ENCODE measurements at places on chromosomes 2 and 18.

- H3K27me3 ChIP-seq: no peaks in the 10 kb centered on the region
- DNase-seq: no peak
- no peaks in the 10 kb centered on the region for H3K36me3 ChIP-seq
Measured at GRCh38 chr2:28607730-28608499, 112.1 kb downstream of the PLB1 start.

DNA sequence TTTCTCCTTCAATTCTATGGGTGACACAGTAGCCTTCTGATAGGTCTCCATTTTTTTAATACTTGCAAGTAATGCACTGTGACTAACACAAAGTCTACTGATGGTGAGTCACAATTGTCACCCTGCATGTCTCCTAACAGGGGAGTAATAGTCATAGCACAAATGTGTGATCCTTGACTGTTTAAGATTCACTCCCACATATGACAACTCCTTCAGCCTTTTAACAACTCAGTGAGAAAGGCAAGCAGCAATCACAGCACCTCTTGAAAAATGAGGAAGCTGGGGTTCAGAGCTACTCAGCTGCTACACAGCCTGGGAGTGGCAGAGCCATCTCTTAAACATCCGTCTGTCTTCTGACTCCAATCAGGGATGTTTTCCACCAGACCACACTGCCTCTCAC lies 63.8 kb downstream of the EHD3 start:
- H3K27ac ChIP-seq: no peak overlapping the region
- H3K27me3 ChIP-seq: no peaks in the 10 kb centered on the region
- H3K36me3 ChIP-seq: no peaks in the 10 kb centered on the region
- no peak for DNase-seq
- H3K4me1 ChIP-seq: no peaks in the 10 kb centered on the region
- H3K4me3 ChIP-seq: no peak overlapping the region

DNA sequence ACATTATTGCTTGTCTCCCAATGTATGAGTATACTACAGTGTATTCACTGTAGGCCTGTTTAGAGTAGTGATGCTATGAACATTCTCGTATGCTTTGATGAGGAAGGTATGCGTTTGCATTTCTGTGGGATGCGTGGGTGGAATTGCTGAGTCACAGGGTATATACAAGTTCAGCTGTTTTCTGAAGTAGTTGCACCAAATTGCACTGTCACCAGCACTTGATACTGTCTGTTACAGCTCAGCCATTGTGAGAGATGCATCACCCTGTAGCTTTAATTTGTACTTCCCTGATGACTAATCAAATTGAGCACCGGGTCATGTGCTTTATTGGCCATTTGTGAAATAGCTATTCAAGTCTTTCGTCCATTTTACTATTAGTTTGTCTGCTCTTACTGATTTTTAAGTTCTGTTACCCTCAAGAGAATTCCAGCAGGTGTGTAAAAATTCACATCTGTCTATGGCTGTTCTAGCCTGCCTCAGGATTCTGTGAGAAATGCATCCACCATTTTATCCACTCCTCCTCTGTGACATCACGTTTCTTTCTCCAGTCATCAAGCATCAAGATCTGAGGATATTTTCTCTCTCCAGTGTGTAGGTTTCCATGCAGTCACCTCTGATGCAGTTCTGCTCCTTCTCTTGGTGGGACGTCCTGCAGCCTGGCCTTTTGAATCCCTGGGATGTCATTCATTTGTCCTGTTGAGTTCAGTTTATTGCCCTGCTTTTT lies 72.5 kb downstream of the DGKD start:
- no peaks in the 10 kb centered on the region for H3K36me3 ChIP-seq
- no peak overlapping the region for H3K27ac ChIP-seq
- no peaks in the 10 kb centered on the region for H3K4me1 ChIP-seq
- no peak for DNase-seq
- H3K27me3 ChIP-seq: no peaks in the 10 kb centered on the region
- no peak overlapping the region for H3K4me3 ChIP-seq

DNA sequence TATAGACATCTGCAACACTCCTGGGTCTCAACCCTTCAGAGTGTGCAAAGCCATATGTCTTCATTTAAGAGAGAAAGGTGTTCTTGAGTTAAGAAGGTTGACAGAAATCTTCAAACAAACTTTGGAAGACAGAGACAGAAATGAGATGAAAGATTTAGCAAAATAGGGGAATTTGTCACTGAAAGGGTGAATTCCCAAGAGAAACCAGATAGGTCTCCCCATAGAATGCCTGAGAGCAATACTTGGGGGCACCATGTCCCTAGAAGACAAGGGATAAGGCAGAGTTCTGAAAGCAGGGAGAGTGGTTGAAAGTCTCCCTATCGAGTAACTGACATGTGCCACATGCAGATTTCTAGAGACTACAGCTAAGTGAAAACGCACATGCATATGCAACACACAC lies 50.0 kb downstream of the AP1S3 start:
- no peaks in the 10 kb centered on the region for H3K4me1 ChIP-seq
- no peaks in the 10 kb centered on the region for H3K36me3 ChIP-seq
- no peak overlapping the region for H3K27ac ChIP-seq
- no peak overlapping the region for H3K4me3 ChIP-seq

DNA sequence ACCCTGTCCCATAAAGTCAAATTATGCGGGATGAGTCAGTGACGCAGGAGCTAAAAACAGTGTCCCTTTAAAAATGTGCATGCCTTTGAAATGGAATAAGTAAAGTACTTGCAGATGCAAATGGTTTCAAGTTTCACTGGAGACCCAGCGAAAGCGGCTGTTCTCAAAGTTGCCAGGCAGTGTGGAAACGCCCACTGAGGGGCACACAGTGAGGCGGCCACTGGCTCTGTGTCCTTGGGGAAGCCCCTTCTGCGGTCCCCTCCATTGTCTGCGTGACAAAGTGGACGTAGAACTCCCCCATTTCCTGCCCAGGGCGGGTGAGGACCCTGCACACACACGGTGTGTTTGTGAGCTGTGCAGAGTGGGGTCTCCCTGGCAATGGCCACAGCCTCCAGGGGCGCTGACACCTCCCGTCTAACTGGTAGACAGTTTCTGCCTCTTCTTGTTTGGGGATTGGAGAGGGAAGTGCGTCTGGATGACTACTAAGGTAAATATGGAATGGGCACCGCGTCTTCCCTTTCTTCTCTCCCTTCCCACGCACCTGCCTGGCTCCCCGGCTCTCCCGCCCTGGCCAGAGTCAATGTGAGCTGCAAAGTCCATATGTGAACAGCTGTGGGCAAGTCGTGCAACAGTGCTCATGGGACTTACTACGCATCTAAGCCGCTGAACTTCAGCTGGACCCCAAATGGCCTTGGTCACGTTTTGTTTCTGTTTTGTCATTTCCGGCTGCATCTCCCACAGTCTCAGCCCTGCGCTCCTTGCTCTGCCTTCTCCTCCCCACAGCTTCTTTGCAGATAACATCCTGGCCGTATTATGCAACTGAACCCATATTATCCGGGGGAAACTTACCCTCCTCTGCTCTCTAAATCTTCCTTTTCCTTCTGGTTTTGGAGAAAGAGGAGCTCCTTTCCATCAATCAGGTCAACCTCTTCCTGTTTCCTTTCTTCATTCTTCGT lies 33.7 kb upstream of the ZNF516 start:
- peak overlapping the region; percentile 75 for H3K27ac ChIP-seq
- no peaks in the 10 kb centered on the region for H3K27me3 ChIP-seq
- H3K4me1 ChIP-seq: no peaks in the 10 kb centered on the region
- H3K4me3 ChIP-seq: no peak overlapping the region
- peak; percentile 33 for DNase-seq

DNA sequence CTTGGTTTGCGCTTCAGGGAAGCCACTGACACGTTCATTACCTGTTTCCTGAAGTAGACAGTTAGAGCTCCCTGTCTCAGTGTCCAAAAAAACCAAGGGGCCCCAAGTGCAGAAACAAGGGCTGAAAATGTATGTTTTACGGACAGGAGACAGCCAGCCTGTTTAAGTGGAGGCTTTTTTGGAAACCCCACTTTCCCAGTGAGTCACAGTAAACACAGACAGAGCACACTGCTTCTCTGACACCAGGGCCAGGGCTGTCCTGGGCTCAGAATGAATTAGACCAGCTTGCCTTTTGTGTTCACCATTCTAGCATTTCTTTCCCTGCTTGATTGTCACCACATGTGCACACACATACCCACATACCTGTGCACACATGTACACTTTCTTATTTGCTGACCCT lies 128.6 kb downstream of the SH3RF3 start:
- no peak for DNase-seq
- no peaks in the 10 kb centered on the region for H3K36me3 ChIP-seq
- H3K4me3 ChIP-seq: no peak overlapping the region
- H3K4me1 ChIP-seq: no peaks in the 10 kb centered on the region
- no peak overlapping the region for H3K27ac ChIP-seq
- H3K27me3 ChIP-seq: no peaks in the 10 kb centered on the region

GRCh38 chr18:58234359-58234741 lies 190.3 kb downstream of the NEDD4L start:
- no peak overlapping the region for H3K4me3 ChIP-seq
- H3K27me3 ChIP-seq: no peaks in the 10 kb centered on the region
- H3K36me3 ChIP-seq: no peaks in the 10 kb centered on the region
- no peak overlapping the region for H3K27ac ChIP-seq
- no peak for DNase-seq
- H3K4me1 ChIP-seq: no peaks in the 10 kb centered on the region

DNA sequence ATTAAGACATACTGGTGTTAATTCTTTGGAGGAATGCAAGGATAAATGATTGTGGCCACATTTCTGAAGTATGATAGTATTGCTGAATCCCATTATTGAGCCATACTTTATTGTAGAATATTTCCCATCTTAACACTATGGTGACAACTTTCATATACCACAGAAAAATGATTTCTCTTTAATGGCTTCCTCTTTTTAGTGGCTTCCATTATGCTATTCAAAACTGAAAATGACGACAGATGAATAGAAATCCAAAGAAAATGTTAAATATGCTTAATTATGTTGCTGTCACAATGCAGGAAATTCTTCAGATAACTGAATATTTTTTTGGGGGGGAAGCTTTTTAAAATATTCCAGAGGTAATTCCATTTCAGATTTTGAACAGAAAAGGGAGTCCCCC lies 88.9 kb upstream of the TMEM200C start:
- H3K4me1 ChIP-seq: no peaks in the 10 kb centered on the region
- no peaks in the 10 kb centered on the region for H3K36me3 ChIP-seq
- no peak overlapping the region for H3K27ac ChIP-seq

- no peaks in the 10 kb centered on the region for H3K27me3 ChIP-seq
- DNase-seq: no peak
- H3K27ac ChIP-seq: no peak overlapping the region
- H3K4me1 ChIP-seq: no peaks in the 10 kb centered on the region
- no peaks in the 10 kb centered on the region for H3K36me3 ChIP-seq
Measured at GRCh38 chr2:195570329-195570728, 86.7 kb upstream of the SLC39A10 start.

DNA sequence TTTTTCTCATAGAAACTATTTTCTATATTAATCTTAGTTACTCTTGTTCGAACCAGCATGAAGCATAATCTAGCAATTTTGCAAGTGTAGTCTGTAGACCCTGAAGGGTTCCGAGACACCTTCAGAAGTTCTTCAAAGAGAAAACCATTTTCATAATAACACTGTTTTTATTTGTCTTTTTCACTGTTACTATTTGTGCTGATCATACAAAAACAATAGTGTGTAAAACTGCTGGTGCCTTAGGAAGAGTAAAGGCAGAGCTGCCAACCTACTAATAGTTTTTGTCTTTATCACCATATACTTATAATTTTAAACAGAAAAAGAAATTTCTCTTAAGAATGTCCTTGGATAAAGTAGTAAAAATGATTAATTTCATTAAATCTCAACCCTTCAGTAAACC lies 218.9 kb downstream of the ZNF385B start:
- H3K36me3 ChIP-seq: no peaks in the 10 kb centered on the region
- H3K4me3 ChIP-seq: no peak overlapping the region
- DNase-seq: no peak
- H3K27me3 ChIP-seq: no peaks in the 10 kb centered on the region
- H3K4me1 ChIP-seq: no peaks in the 10 kb centered on the region
- no peak overlapping the region for H3K27ac ChIP-seq

GRCh38 chr18:13051159-13051558 lies 60.0 kb downstream of the CEP192 start:
- DNase-seq: no peak
- peaks cover 7% of the 10 kb centered on the region for H3K36me3 ChIP-seq
- H3K4me1 ChIP-seq: no peaks in the 10 kb centered on the region
- no peaks in the 10 kb centered on the region for H3K27me3 ChIP-seq
- H3K4me3 ChIP-seq: no peak overlapping the region

GRCh38 chr2:144567745-144568144 lies 47.8 kb upstream of the ZEB2 start:
- no peaks in the 10 kb centered on the region for H3K36me3 ChIP-seq
- no peak overlapping the region for H3K4me3 ChIP-seq
- no peak for DNase-seq
- no peaks in the 10 kb centered on the region for H3K27me3 ChIP-seq
- no peaks in the 10 kb centered on the region for H3K4me1 ChIP-seq

DNA sequence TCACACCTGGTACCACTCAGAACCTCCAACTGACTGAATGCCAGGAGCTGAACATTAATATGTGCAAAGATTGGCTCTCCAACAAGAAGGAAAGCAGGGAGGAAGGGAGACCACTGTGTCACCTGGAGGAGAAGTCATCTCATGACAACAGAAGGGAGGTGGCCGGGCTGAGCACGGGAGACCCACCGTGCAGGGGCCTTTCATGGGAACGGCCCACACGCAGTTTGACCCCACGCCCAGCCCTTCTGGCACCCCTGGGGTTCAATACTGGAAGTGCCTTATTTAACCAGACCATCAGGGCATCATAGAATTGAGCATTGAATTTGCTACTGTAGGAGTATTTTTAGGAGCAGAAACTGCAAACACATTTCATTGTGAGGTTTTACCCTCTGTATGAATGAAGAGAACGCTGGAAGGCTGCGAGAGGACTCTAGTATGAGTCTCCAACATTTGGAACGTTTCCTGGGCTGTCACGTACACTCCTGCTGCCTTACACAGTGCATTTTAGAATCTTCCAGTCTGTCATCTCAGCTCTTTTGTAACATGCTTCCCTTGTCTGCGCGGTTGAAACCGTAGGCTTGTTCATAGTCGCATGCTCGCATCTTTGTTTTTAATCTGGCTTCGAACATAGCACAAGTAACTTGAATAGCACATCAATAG lies 132.1 kb downstream of the NFATC1 start:
- H3K27me3 ChIP-seq: no peaks in the 10 kb centered on the region
- H3K4me1 ChIP-seq: peaks cover 42% of the 10 kb centered on the region
- H3K27ac ChIP-seq: no peak overlapping the region
- H3K4me3 ChIP-seq: no peak overlapping the region
- no peak for DNase-seq

DNA sequence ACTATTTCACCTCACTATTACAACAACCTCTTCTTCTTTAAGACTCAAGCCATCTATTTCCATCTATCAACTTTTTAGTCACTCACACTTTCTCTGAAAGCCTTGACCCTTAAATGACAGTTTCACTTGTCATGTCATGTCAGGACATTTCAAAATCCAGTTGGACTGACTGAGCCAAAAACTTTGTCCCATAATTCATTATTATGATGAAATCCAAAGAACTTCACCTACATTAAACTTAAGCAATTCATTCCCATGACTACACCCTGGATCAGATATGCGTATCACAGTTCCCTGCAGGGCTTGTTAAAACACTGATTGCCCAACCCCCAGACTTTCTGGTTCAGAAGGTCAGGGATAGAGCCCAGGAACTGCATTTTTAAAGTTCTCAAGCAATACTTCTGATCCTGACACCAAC lies 26.5 kb downstream of the LDAH start:
- H3K27me3 ChIP-seq: no peaks in the 10 kb centered on the region
- H3K36me3 ChIP-seq: no peaks in the 10 kb centered on the region
- H3K27ac ChIP-seq: no peak overlapping the region
- H3K4me3 ChIP-seq: no peak overlapping the region
- H3K4me1 ChIP-seq: peaks cover 9% of the 10 kb centered on the region

- H3K4me1 ChIP-seq: no peaks in the 10 kb centered on the region
- no peak overlapping the region for H3K4me3 ChIP-seq
- no peaks in the 10 kb centered on the region for H3K27me3 ChIP-seq
- no peaks in the 10 kb centered on the region for H3K36me3 ChIP-seq
Measured at GRCh38 chr2:141467331-141467730, 663.5 kb downstream of the LRP1B start.
